Stimulated activated CD4-positive, alpha-beta T cell treated with anti-CD3 and anti-CD28 coated beads, Interleukin-4, amount 100 ng/mL, for 4 hours (primary cell): ENCODE measurements at places on chromosomes 11 and 22.

DNA sequence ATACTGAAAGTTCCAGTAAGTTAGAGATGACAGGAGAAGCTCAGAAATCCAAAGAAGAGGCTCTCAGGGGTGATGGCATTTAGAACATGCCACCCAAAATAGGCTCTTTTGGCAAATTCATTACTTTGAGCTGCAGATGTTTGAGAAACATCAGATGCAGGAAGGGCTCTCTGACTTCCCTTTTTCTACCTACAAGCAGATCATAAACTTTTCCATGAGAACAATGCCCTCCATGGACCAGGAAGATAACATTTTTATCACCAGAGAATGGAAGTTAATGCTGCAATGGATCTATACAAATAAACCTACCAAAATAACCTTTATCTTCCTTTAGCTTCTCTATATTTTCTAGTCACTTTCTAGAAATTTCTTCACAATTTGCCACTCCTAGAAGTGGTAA lies 32.7 kb upstream of the FAR1 start:
- no peak for DNase-seq

GRCh38 chr11:1308743-1309497 lies 512 bp downstream of the TOLLIP start:
- no peak for DNase-seq

- DNase-seq, result no peak
Observed at GRCh38 chr22:44160421-44160820, 20.3 kb upstream of the PARVG start.

DNA sequence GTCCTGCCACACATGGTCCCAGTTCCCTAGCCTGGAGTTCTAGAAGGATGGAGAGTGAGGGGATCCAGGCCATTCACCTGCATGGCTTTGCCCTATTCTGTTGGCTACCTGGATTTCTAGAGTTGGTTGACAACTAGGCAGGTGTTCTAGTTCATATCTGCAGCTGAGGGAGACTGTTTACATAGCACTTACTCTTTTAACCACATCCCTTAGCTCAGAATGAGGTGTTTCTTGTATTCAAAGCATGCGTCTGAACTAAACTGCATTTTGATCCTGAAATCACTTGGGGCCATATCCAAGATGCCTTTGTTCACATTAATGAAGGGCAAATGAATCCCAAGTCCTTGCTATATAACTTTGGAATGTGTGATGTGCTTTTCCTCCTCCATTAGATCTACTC lies 60.9 kb downstream of the SYT13 start:
- DNase-seq, result no peak

DNA sequence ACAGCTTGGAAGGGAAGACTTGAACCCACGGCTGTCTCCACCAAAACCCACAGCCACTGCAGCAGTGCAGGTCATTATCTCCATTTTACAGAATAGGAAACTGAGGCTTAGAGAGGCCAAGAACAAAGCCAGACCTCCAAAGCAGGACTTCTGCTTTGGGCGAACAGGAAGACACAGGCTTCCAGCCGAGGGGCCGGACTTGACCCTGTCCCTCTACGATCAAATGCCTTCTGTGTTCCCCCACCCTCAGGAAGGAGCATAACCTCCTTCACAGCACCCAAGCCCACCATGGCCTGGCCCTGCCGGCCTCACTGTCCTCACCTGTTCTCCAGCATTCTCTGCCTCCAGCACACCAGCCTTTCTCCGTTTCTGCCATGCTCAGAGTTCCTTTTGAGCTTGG lies 15.8 kb downstream of the IGLL1 start:
- no peak for DNase-seq

- DNase-seq, result no peak
Observed at GRCh38 chr11:76802621-76803020, 19.5 kb downstream of the TSKU start.

DNA sequence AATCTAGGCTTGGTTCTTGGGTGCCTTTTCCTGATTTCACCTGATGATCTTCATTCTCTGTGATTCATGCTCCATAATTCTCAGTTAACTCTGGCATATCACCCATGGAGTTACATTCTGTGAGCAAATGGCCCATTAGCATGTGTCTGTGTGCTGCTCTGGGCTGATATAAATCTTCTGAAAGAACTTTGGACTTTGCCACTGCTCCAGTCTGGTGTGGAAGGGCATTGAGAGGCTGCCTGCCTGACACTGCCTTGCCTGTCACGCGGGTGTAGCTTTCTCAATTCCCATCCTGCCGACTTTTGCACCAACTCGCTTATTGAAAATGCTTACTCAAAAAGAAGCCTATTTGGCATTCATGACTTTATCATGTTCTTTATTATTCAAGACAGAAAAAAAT lies 42.2 kb downstream of the FAT3 start:
- DNase-seq, result no peak

- DNase-seq, result no peak
Observed at GRCh38 chr11:63516109-63516508, 10.2 kb downstream of the LGALS12 start.

- DNase-seq, result no peak
Observed at GRCh38 chr22:30680991-30681770, 13.5 kb upstream of the OSBP2 start.

DNA sequence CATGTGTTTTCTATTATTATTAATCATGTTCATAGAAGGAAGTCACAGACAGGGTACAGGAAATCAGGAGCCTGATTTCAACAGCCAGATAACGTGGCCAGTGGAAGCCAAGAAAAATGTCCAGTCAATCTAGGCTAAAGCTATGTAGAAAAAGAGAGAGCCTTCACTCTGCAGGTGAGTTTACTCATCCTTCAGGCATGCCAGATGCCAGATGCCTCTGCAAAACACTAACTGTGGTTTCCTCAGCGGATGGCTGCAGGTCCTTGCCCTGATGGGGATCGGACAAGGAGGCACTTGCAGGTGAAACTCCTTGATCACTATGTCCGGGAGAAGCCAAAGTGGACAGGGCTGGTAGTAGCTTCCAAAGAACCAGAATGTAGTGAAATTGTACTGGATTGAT lies 962.3 kb upstream of the RAG2 start:
- DNase-seq, result no peak

GRCh38 chr11:7559398-7560283 lies 45.8 kb downstream of the PPFIBP2 start:
- DNase-seq, result no peak

DNA sequence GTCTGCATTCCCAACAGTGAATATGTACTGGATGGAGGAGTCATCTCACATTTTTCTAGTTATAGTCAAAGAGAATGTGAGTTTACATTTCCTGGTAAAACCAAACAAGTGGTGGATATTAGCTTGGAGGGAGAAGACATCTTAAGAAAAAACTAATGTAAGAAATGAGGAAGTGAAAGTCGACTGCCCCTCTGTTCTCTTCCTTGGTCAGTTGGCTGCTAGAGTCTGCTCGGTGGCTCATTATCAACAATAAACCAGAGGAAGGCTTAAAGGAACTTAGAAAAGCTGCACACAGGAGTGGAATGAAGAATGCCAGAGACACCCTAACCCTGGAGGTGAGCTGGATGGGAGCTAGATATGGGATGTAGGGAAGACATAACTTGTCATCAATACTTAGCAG lies 5.8 kb downstream of the SLC22A9 start:
- DNase-seq, result no peak

DNA sequence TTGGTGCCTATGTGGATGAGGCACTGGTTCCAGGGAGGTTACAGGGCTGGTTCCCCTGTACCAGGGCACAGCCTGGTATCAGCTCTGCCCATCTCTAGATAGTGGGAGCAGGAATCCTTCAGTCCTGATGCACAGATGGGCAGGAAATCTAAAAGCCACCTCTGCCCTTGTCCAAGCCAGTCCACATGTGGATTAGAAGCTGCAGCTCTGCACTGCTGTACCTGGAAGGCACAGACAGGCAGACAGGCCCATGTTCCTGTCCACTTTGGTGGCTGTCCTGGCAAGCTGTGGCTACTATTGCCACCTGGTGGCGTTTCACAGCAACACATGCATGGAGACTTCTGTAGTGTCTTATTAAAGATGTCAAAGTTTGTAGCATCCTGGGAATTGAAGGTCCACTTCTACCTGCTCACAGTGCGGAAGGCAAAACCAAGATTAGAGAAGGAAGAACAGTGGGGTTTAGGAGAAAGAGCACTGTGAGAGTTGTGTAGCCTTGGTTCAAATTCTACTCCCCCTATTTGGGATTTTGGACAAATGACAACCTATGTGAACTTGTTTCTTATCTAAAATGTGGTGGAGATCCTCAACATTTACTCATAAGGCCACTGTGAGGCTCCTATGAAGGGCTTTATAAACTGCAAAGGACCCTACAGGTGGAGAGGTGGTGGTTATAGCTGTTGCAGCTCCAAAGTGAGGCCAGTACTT lies 30.1 kb downstream of the NAV2 start:
- DNase-seq, result peak; percentile 53

- no peak for DNase-seq
Observed at GRCh38 chr11:25436326-25436725, 895.6 kb upstream of the ANO3 start.

- DNase-seq, result no peak
Observed at GRCh38 chr22:50262460-50262911, 1.0 kb upstream of the MAPK12 start.

DNA sequence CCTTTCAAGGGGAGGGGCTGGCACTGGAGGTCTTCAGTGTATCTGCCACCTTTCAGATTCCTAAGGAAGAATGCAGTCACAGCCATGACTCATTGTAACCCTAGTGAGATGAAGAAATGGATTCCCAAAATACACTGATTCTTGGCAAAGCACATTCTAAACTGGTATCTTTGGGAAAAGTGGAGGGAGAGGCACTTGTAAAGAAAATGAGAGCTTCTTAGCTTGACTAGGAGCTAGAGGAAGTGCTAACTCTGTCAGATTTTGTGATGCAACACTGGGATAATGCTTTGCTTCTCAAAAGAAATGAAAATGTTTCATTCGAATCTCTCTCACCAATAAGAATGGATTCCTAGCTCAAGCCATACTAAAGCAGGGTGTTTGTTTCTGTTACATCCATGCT lies 14.3 kb downstream of the NRIP3 start:
- no peak for DNase-seq

GRCh38 chr11:132060567-132060966 lies 690.2 kb downstream of the NTM start:
- no peak for DNase-seq

GRCh38 chr11:104792861-104793260 lies 105.4 kb downstream of the CASP12 start:
- no peak for DNase-seq

DNA sequence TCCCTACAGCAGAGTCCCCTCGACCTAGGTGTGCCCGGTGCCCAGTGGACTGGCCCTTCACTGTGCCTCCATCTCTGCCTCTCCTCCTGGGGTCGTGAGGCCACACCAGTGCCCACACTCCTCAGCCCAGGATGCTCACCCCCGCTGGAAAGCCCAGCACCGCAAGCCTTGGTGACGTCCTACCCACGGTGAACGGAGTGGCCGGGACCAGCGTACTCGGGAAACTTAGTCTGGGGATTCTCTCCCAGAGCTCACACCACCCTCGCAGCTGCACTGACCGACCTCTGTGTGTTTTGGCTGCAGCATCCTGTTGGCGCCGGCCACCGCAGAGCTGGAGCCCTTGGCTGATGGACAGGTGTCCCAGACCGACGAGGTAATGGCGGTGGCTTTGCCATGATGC lies 35.5 kb upstream of the KRTAP5-7 start:
- no peak for DNase-seq

GRCh38 chr22:26656891-26657851 lies at the start of gene MIAT:
Gene MIAT (plus strand): TSS chr22:26657588.
- DNase-seq, result peak; percentile 59

GRCh38 chr22:27732841-27733240 lies 68.7 kb downstream of the MN1 start:
- DNase-seq, result no peak

GRCh38 chr11:106072804-106073203 lies 4.3 kb downstream of the KBTBD3 start:
- no peak for DNase-seq

GRCh38 chr11:31817054-31817620 lies 6.0 kb upstream of the PAX6 start:
- no peak for DNase-seq

DNA sequence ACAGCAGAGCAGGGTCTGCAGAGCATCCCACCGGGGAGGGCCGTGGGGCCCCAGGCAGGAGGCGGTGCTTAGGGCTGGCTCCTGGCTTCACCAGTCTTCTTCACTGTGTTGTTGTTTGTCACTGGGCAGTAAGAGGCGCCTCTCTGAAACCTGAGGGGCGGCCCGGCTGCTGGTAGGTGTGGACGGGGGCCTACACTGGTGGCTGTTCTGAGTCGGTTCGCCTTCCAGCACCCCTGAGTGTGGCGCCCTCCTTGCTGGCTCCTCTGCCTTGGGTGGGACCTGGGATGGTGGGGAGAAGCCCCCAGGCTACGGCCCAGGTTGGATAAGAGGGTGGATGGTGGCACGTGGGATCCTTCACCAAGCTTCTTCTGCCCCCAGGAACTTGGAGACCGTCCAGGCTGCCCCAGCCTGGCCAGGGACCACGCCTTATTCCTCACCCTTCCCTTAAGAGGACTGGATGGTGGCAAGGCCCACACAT lies 10.4 kb upstream of the GRAMD4 start:
- no peak for DNase-seq

DNA sequence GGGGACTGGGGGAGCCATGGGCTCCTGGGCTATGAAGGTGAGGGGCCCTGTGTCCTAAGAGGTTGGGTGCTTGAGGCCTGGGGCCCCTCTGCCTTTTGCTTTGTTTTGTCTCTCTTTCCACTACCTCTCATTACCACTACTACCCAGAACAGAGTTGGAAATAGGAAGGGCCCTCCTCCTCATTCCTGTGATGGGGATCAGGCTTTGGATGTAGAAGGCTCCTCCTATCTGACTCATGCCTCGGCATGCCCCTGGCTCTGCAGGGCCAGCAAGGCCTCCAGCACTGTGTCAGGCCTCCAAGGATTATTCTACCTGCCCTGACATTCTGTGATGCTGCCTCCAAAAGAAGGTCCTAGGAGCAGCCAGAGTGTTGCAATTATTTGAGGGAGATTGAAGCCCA lies 766 bp downstream of the IZUMO1R start:
- DNase-seq, result no peak

DNA sequence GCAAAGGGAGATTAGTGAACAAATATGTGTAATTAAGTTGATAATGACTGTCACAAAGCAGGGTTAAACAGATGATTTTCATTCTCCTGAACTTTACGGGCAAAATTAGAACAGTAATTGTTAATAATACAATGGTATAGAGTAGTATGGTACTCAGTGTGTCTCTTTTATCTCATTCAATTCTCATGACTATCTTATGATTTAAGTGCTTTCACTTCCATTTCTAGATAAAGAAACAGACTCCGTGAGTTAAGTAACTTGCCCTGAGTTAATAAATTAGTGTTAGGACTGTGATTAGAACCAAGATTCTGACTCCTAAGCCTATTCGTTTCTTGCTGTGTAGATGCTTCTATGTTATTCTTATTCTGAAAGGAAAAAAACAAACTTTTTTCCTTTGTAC lies 22.0 kb downstream of the PIH1D2 start:
- no peak for DNase-seq

GRCh38 chr11:11940551-11940950 lies 67.9 kb downstream of the DKK3 start:
- DNase-seq, result no peak

- no peak for DNase-seq
Observed at GRCh38 chr11:70122490-70123198, 44.5 kb downstream of the ANO1 start.

DNA sequence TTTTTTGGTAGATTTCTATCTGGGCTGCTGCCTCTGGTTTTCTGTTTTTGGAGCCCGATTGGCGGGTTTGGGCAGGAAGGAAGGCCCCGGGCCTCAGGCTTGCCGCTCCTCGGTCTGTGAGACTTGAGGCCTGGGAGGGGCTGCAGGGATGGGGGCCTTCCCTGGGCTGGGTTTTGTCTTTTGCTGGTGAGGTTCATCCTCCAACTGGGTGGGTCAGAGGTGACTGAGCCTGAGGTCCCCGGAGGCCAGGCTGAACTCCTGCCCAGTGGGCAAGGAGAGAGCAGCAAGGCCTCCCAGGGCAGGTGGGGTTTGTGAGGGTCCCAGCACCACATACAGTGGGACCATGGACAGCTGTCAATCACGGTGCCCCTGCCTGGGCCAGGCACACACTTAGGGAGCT lies 15.0 kb downstream of the MPPED1 start:
- no peak for DNase-seq
